ENCODE measurements at places on chromosomes 5 and 9. TPM values are rescaled to one million over a fixed set of nuclear protein-coding genes. Genes with fewer than 3 reads are reported as not detected.

DNA sequence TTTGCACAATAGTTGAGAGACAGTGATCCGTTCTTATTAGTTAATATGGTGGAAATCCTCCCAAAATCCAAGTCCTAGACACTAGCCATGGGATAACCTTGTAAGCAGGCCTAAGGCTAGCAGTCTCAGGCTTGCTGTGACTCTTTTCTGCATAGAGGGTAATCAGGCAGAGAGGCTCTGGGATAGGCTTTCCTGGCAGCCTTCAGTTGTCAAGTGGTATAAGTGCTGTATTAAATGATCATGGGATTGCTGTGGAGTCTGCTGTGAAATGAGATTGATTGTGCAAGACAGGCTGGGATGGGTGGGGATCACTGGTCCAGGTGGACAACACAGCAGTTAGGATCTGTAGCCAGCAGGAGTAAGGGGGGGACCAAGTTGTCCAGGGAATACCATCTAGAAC lies 416.4 kb downstream of the TLE4 start:
- no peak for DNase-seq
- H3K4me3 ChIP-seq = no peak overlapping the region
- H3K4me1 ChIP-seq = peaks cover 15% of the 10 kb centered on the region
- H3K27me3 ChIP-seq = no peaks in the 10 kb centered on the region
- no peak overlapping the region for H3K27ac ChIP-seq

DNA sequence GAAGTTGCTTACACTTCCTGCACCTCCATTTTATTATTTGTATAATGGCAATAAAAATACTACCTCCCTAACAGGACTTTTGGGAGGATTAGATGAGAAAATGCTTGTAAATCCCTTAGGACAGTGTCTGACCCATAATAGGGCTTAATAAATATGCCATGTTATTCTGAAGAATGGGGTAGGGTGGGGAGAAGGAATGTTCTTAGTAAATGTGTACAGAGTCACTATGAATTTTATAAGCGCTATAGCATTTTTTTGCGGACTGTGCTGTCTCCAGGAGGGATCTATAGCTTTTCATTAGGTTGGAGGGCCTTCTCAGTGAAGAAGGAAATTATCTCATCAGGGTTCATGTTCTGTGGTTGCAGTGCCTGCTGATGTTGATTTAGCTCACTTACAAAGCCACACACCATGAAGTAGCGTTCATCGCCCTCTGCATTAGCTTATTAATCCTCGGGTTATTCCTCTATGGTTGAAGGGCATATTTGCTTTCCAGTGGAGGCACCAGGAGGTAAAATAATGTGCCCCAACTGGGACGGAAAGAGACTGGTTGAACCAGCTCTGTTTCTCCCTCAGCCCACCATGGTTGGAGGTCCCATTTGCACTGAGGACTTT lies 497.1 kb downstream of the ARHGEF28 start:
- no peak overlapping the region for H3K4me3 ChIP-seq
- no peaks in the 10 kb centered on the region for H3K27me3 ChIP-seq
- DNase-seq = no peak

GRCh38 chr9:127077644-127077946 lies 44.8 kb downstream of the ANGPTL2 start:
- H3K4me1 ChIP-seq = peaks cover 16% of the 10 kb centered on the region
- H3K27me3 ChIP-seq = no peaks in the 10 kb centered on the region
- DNase-seq = no peak
- no peak overlapping the region for H3K4me3 ChIP-seq
- no peak overlapping the region for H3K27ac ChIP-seq

DNA sequence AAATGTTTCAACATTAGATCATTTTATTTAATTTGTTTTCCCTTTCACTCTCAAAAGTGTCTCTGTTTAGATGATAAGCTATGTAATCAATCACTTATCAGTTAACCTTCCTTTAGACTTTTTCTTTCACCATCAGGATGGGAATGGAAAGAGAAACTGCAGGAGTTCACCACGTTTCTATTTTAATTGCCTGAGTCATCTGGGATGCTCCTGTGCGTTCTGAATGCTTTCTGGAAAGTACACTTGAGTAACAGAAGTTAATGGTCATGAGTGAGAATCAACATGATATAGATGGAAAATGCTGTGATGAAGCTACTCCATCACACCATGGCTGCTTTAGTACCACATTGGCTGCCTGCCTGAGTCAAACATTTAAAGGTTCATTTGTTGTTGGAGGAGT lies 783.3 kb upstream of the CDH9 start:
- no peaks in the 10 kb centered on the region for H3K27me3 ChIP-seq
- H3K4me1 ChIP-seq = no peaks in the 10 kb centered on the region
- H3K36me3 ChIP-seq = no peaks in the 10 kb centered on the region
- H3K4me3 ChIP-seq = no peak overlapping the region
- no peak for DNase-seq

GRCh38 chr9:3189113-3189861 lies 336.5 kb downstream of the RFX3 start:
- no peak overlapping the region for H3K27ac ChIP-seq
- DNase-seq = no peak
- H3K36me3 ChIP-seq = no peaks in the 10 kb centered on the region
- H3K4me1 ChIP-seq = no peaks in the 10 kb centered on the region
- no peak overlapping the region for H3K4me3 ChIP-seq

- H3K36me3 ChIP-seq = no peaks in the 10 kb centered on the region
- H3K4me1 ChIP-seq = peaks cover 100% of the 10 kb centered on the region
- H3K27me3 ChIP-seq = no peaks in the 10 kb centered on the region
- no peak overlapping the region for H3K27ac ChIP-seq
Measured at GRCh38 chr5:168304349-168304748, 12.9 kb downstream of the WWC1 start.

The CARTPT gene
- not detected for total RNA-seq
